ENCODE measurements at places on chromosomes 13 and 19.

DNA sequence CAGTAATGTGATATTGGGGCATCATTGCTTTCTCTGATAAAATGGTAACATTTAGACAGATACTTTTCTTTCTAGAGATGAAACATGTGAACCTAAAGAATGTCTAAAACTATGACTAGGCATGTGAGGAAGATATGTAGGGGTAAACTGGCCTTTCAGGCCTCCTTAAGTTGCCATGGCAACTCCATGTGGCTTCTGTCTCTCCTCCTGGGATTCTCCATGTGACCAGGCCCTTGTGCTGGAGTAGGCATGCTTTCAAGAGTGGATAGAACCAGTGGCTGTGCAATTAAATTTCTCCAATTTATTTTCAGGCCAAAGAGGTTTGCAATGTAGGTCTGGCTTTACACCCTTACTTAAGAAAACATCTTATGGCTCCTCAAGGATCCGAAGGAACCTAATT is 130.8 kb downstream of the OLFM4 start:
- no peak for DNase-seq

GRCh38 chr19:41696402-41697197 is 8.5 kb upstream of the CEACAM7 start:
- DNase-seq, result no peak

DNA sequence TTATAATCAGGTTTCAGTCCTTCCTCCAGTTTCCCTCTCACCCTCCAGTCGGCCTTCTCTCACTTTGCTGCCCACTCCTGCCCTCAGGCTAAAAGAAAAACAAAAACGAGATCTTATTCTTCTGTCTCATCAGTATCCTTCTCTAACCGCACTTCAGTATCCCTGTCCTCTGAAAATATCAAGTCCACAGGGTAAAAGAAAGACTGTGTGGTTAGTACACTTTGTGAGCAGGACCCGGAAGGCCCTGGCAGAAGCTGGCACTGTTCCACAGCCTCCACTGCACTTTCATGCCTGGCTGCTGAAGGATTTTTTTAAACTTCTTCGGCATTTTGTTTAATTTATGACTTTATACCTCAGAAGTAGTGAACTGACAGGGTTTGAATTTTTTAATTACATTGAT is 51.8 kb downstream of the TM9SF2 start:
- DNase-seq, result no peak

DNA sequence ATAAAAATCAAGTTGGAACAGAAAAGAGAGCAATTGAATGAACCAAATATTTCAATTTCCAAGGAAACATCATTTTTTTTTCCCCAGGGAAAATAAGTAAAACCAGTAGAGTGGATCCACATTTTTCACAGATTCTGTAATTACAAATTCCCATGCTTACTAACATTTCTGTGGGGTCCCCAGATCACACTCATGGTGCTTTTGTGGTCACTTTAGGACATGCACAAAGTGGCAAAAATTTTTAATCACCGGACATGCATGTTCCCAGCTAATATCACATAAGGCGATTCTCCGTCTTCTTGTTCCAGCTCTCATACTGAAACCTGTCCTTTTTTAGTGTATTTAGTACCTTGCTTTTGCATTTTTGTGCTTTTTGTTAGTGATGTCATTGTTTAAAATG is 748.2 kb upstream of the SLITRK1 start:
- DNase-seq, result no peak

GRCh38 chr13:70893832-70894231 is 785.6 kb upstream of the KLHL1 start:
- DNase-seq, result no peak

GRCh38 chr13:103431856-103432255 is 365.6 kb upstream of the SLC10A2 start:
- no peak for DNase-seq

- no peak for DNase-seq
Measured at GRCh38 chr13:114122127-114122511, 10.3 kb downstream of the RASA3 start.

DNA sequence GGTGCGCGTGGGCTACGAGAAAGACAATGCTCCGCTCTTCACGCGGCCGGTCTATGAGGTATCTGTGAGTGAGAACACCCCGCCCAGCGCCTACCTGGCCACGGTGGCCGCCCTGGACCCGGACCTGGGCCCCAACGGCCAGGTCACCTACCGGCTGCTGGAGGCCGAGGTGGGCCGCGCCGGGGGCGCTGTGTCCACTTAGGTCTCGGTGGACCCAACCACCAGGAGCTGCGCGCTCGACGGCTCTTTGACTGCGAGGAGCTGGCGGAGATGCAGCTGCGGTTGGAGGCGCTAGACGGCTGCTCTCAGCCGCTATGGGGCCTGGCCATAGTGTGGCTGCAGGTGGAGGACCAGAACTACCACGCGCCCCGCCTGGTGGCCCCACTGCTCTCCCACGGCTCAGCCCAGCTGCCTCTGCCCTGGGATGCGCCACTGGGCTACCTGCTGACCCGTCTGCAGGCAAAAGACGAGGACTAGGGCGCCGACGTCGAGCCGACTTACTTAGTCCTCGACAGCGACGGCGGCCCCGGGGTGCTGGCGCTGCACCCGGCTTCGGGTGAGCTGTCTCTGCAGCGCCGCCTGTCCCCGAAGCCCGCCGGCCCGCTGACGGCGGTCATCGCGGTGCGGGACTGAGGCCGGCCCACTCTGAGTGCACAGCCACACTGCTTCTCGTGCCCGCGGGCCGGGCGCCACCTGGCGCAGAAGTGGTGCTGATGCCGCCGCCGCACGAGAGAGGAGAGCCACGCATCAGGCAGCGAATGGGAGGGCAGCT is 173.0 kb downstream of the OLFM4 start:
- DNase-seq, result no peak

All from thymus (tissue), 14 donors.